Kidney (tissue), 22 donors: ENCODE measurements at places on chromosomes 4 and X. TPM values are rescaled to one million over a fixed set of nuclear protein-coding genes. Genes with fewer than 3 reads are reported as not detected.
A peak's percentile ranks its signal among the peaks of the same experiment; 100 is the strongest.

DNA sequence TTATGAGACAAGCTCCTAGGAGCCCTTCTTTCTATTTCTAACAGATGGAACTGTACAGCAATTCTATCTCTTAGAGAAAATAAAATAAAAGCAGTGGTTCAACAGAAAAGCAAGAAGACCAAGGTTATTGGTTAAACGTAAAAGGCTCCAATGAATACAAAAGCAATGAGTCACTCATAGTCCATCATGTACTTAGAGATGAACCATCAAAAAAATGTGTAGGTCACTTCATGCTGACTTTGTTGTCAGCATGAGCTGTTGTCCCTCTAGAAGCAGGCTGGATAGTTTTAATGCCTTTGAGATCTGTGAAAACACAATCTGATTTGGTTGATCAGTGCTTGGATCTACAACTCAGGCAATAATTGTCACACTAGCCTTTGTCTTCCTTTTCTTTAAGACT is 378.6 kb upstream of the ANXA10 start:
- H3K4me3 ChIP-seq, result no peak overlapping the region
- H3K36me3 ChIP-seq, result no peaks in the 10 kb centered on the region
- no peak for DNase-seq
- no peaks in the 10 kb centered on the region for H3K27me3 ChIP-seq

The ASMT gene
- total RNA-seq, result 0.22 TPM

DNA sequence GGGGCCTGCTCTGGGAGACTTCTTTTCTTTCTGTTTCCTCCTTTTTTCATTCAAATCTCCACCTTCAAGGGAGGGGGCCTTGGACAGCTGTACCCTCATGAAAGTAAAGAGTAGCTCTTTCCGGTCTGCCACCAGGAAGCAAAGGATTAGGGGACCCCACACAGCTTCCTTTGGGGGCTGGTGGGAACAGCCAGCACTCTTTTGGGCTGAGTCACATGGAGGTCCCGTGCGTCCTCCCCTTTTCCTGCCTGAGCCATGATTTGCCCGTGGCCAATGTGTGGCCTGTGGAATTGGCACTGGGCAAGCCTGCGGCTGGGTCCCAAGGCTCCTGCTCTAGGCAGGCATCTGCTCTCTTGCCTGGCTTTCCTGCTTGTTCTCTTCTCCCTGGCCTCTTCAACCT is 65.5 kb downstream of the FHDC1 start:
- H3K36me3 ChIP-seq, result no peaks in the 10 kb centered on the region
- no peaks in the 10 kb centered on the region for H3K27me3 ChIP-seq
- H3K4me3 ChIP-seq, result no peak overlapping the region
- H3K4me1 ChIP-seq, result no peaks in the 10 kb centered on the region

The NPNT gene
- total RNA-seq, result 78.3 TPM

- H3K4me3 ChIP-seq, result peak overlapping the region; percentile 86
- H3K27ac ChIP-seq, result peak overlapping the region; percentile 97
- H3K36me3 ChIP-seq, result no peaks in the 10 kb centered on the region
- H3K27me3 ChIP-seq, result no peaks in the 10 kb centered on the region
Measured at GRCh38 chr4:16227462-16227868, 1.2 kb upstream of the TAPT1 start.

The CUL4B gene
- 34.7 TPM for total RNA-seq

GRCh38 chrX:136750364-136750763 is 30.4 kb downstream of the ARHGEF6 start:
- no peaks in the 10 kb centered on the region for H3K4me1 ChIP-seq
- no peak overlapping the region for H3K4me3 ChIP-seq
- no peaks in the 10 kb centered on the region for H3K36me3 ChIP-seq
- DNase-seq, result no peak
- no peaks in the 10 kb centered on the region for H3K27me3 ChIP-seq
- H3K27ac ChIP-seq, result no peak overlapping the region

GRCh38 chr4:110982486-110982885 is 359.6 kb upstream of the PITX2 start:
- H3K27me3 ChIP-seq, result no peaks in the 10 kb centered on the region
- H3K4me1 ChIP-seq, result no peaks in the 10 kb centered on the region
- no peak overlapping the region for H3K27ac ChIP-seq
- no peak overlapping the region for H3K4me3 ChIP-seq
- no peaks in the 10 kb centered on the region for H3K36me3 ChIP-seq

GRCh38 chrX:21639775-21640174 is 18.4 kb downstream of the KLHL34 start:
- no peak overlapping the region for H3K4me3 ChIP-seq
- no peaks in the 10 kb centered on the region for H3K36me3 ChIP-seq
- no peaks in the 10 kb centered on the region for H3K27me3 ChIP-seq
- no peak overlapping the region for H3K27ac ChIP-seq
- no peaks in the 10 kb centered on the region for H3K4me1 ChIP-seq

The NLRP2B gene
- not detected for total RNA-seq

GRCh38 chrX:100928660-100929613 is at the start of gene XKRX:
TSS of gene XKRX (minus strand) at chrX:100928917. CDS start at chrX:100928304, 613 bp downstream.
- DNase-seq, result peak; percentile 69
- no peaks in the 10 kb centered on the region for H3K27me3 ChIP-seq
- no peaks in the 10 kb centered on the region for H3K36me3 ChIP-seq
- no peak within 1 kb of the TSS for H3K4me3 ChIP-seq
- no peaks in the 10 kb centered on the region for H3K4me1 ChIP-seq
- no peak within 1 kb of the TSS for H3K27ac ChIP-seq

The KCNE5 gene
- 0.44 TPM for total RNA-seq

GRCh38 chr4:100695039-100695654 is 177.3 kb upstream of the EMCN start:
- no peak overlapping the region for H3K27ac ChIP-seq
- no peaks in the 10 kb centered on the region for H3K4me1 ChIP-seq
- no peaks in the 10 kb centered on the region for H3K27me3 ChIP-seq
- no peak overlapping the region for H3K4me3 ChIP-seq

DNA sequence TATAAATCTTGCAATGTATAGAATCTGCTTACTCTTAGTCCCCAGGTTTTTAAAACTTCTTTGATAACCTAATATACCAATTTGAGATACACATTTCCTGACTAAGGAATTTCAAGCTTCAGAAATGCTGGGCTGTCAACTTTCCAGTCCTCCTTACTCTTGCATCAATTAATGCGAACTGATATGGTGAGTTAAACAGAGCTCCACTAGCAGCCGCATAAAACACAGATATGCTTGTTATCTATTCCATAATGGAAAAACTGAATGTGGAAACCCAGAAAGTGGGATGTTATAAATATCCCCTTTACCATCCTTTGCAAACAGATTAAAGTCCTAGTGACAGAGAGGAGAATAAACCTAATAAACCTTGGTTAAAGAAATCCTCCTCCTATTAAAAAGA is 1913.7 kb downstream of the STIM2 start:
- H3K36me3 ChIP-seq, result no peaks in the 10 kb centered on the region
- H3K4me1 ChIP-seq, result no peaks in the 10 kb centered on the region
- DNase-seq, result no peak
- H3K4me3 ChIP-seq, result no peak overlapping the region

GRCh38 chr4:6694177-6694901 is 661 bp downstream of the S100P start:
- H3K4me3 ChIP-seq, result no peak overlapping the region
- H3K36me3 ChIP-seq, result no peaks in the 10 kb centered on the region
- no peak overlapping the region for H3K27ac ChIP-seq
- H3K4me1 ChIP-seq, result no peaks in the 10 kb centered on the region

The MAOA gene
- 227 TPM for total RNA-seq

The CTAG1B gene
- not detected for total RNA-seq

The NDNF gene
- 1.6 TPM for total RNA-seq

DNA sequence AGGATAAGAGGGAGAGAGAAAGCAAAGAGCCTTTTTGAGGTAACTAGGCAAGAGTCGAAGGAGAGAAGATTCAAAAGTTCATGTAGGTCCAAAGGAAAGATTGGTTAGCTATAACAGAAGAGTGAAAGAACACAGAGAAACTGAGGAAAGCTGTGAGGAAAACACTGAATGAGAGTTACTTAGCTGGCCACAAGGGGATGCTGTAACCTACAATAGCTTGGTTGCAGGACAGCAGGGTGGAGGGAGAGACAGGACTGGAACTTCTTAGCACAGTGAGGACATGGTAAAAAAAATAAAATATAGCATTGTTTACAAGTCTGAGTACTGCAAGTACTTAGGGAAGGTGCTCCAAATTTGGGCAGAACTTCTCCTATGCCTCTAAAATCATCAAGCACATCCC is 48.3 kb downstream of the RAI2 start:
- no peak overlapping the region for H3K4me3 ChIP-seq
- peaks cover 7% of the 10 kb centered on the region for H3K27me3 ChIP-seq
- no peaks in the 10 kb centered on the region for H3K4me1 ChIP-seq
- peak; percentile 46 for DNase-seq
- no peaks in the 10 kb centered on the region for H3K36me3 ChIP-seq
- no peak overlapping the region for H3K27ac ChIP-seq

- H3K4me3 ChIP-seq, result no peak overlapping the region
- H3K4me1 ChIP-seq, result no peaks in the 10 kb centered on the region
- H3K27me3 ChIP-seq, result peaks cover 4% of the 10 kb centered on the region
- no peak for DNase-seq
- no peaks in the 10 kb centered on the region for H3K36me3 ChIP-seq
Measured at GRCh38 chr4:173489514-173489913, 40.5 kb downstream of the HAND2 start.

The TBC1D19 gene
- 19.1 TPM for total RNA-seq

GRCh38 chr4:9867751-9868425 is 86.5 kb downstream of the DRD5 start:
- H3K27ac ChIP-seq, result no peak overlapping the region
- no peaks in the 10 kb centered on the region for H3K27me3 ChIP-seq
- peak; percentile 88 for DNase-seq
- no peak overlapping the region for H3K4me3 ChIP-seq

The VEGFD gene
- 1.5 TPM for total RNA-seq

DNA sequence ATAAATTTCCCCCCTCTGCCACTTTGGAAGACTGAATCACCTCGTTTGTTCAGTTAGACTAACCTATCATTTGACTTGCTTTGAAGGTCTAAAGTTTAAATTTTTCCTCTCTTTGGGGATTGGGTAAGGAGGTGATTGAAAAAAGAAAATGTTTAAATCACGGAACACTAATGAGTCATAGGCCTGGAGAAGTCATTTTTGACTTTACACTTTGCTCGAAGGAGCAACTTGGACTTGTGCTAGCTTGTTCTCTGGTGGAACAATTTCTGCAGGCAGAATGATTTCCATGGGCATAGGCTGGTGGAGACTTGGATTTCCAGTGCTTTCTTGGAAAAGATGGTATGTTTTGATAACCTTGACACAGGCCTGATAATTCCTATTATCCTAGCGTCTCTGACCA is 10.5 kb upstream of the GLUD2 start:
- no peak overlapping the region for H3K27ac ChIP-seq
- H3K27me3 ChIP-seq, result no peaks in the 10 kb centered on the region
- H3K36me3 ChIP-seq, result no peaks in the 10 kb centered on the region
- no peak for DNase-seq

DNA sequence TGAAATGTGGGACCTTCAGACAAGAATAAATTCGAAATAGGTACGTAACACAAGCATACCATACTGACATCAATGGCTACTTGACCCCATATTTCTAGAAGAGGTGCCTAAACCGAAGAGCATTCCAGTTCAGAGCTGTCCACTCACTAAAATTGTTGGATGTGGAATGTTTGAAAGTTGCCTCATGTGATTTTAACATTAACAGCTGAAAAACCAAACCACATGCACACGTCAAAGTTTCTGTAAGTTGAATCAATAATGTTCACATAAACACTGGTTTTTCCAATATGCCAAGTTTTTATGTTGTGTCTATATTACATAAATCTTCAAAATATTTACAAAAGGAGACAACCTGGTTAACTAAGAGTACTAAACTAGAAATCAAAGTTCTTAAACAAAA is 3.5 kb downstream of the UBE2D3 start:
- H3K27ac ChIP-seq, result no peak overlapping the region
- H3K4me3 ChIP-seq, result peak overlapping the region; percentile 82
- no peaks in the 10 kb centered on the region for H3K27me3 ChIP-seq
- H3K4me1 ChIP-seq, result peaks cover 11% of the 10 kb centered on the region
- DNase-seq, result no peak
- H3K36me3 ChIP-seq, result peaks cover 10% of the 10 kb centered on the region

The VCX gene
- not detected for total RNA-seq
